ENCODE measurements at places on chromosomes 7 and 10. TPM values are rescaled to one million over a fixed set of nuclear protein-coding genes. Genes with fewer than 3 reads are reported as not detected.

AZGP1 gene
- total RNA-seq: not detected

NUDT13 gene
- total RNA-seq: 2.1 TPM

TECTB gene
- not detected for total RNA-seq

PPP1R3A gene
- not detected for total RNA-seq

DNA sequence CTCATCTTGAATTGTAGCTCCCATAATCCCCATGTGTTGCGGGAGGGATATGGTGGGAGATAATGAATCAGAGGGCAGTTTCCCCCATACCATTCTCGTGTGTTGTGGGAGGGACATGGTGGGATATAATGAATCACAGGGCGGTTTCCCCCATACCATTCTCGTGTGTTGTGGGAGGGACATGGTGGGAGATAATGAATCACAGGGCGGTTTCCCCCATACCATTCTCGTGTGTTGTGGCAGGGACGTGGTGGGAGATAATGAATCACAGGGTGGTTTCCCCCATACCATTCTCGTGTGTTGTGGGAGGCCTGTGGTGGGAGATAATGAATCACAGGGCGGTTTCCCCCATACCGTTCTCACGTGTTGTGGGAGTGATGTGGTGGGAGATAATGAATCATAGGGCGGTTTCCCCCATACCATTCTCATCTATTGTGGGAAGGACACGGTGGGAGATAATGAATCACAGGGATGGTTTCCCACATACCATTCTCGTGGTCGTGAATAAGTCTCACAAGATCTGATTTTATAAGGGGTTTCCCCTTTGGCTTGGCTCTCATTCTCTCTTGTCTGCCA, 271.0 kb downstream of the MAD1L1 start:
- peak; percentile 10 for DNase-seq

DNA sequence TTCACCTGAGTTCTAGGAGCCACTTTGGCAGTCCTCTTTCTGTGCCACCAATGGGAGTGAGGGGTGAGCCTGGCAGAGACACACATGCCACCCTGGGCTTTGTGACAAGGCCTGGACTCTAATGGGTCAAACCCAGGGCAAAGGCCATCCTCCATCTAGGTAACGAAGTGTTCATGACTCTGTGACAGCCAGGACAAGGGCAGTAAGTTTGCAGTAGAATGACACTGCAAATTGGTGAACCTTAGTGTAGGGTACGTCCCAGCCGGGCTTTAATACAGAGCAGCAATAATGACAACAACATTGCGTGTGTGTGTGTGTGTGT, 43.3 kb downstream of the PAPSS2 start:
- no peak for DNase-seq

HNRNPH3 gene
- total RNA-seq: 19.2 TPM

DNA sequence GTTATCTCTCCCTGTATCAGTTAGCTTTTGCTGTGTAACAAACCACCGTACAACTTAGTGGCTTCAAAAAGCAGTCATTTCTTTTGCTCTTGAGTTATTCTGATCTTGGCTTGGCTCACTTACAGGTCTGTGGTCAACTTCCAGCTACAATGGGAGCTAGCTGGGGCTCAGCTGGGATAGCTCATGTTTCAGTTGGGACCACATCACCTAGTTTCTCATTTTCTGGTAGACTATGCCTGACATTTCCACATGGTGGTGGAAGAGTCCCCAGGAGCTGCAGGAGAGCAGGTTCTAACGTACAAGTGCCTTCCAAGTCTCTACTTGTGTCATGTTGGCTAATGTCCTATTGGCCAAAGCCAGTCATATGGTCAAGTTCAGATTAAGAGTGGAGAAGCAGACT, 25.8 kb upstream of the PIP4K2A start:
- no peak for DNase-seq

- DNase-seq: no peak
Measured at GRCh38 chr10:75176046-75176445, 34.5 kb upstream of the VDAC2 start.

MACC1 gene
- total RNA-seq: under 0.01 TPM

- no peak for DNase-seq
Measured at GRCh38 chr10:92130622-92131274, 160.1 kb downstream of the CPEB3 start.

GRCh38 chr10:73915206-73915851, 4.4 kb downstream of the PLAU start:
- no peak for DNase-seq

- DNase-seq: peak; percentile 68
Measured at GRCh38 chr7:80392229-80393169, 119.4 kb downstream of the GNAT3 start.

DNA sequence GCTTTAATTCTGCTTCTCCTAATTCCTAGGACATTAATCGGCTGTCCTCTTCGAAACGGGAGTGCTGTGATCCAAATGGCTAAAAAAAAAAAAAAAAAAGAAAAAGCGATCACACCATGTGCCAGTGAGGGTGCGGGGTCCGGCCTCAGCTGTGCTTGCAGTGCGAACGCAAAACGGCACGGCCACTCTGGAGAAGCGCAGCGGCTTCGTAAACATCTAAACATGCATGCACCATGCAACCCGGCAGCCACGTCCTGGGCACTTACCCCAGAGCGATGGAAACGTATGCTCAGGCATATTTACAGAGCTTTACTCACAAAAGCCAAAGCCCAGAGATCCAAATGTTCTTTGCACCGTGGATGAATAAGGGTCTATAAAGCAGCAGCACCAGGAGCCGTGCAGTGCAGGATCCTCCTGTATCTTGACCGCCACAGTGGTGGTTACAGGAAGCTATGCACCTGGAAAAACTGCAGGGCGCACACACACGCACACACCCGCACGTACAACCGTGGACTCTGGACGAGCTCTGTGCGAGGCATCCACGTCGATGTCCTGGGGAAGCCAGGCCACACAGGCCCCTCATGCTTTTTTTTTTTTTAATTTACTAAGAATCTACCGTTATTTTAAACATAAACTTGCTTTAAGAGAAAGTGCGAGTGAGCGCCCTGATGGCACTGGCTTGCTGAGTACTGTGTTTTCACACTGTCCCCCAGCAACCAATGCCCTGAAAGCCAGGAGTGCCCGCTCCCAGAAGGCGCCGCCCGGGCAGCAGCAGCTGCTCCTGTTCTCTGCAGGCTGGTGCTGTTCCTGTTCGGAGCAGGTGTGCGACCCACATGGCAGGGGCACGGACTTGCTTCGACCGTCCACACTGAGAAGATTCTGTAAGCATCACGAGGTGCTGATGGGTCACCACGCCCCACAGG, 25.0 kb downstream of the GPER1 start:
- DNase-seq: no peak

- no peak for DNase-seq
Measured at GRCh38 chr10:118107040-118107439, 60.3 kb upstream of the RAB11FIP2 start.

GRCh38 chr7:142355328-142355727, 97.5 kb upstream of the PRSS58 start:
- no peak for DNase-seq
